ENCODE measurements at places on chromosomes 5 and 9.

DNA sequence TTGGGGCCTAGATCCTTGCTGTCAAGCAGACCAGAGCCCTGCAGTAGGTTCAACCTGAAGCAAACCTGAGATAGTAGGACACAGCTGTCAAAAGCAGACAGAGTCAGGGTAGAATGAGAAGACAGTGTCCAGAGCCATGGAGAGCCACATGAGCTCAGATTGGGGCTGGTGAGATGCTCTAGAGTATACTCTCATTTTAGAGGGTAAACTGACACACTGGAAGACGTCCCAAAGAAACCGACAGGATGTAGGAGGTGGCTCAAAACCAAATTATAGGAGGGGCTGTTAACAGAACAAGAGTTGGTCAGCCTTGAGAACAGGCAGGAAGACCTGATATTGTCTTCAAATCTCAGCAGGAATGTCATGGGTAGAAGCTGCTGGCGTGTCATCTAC, 11.5 kb downstream of the CCDC69 start:
- no peak for DNase-seq

- DNase-seq, result no peak
These were observed 165.0 kb downstream of the SMARCA2 start for GRCh38 chr9:2180154-2180553.

- DNase-seq, result no peak
These were observed 22.9 kb upstream of the TEX10 start for GRCh38 chr9:100375658-100376057.

DNA sequence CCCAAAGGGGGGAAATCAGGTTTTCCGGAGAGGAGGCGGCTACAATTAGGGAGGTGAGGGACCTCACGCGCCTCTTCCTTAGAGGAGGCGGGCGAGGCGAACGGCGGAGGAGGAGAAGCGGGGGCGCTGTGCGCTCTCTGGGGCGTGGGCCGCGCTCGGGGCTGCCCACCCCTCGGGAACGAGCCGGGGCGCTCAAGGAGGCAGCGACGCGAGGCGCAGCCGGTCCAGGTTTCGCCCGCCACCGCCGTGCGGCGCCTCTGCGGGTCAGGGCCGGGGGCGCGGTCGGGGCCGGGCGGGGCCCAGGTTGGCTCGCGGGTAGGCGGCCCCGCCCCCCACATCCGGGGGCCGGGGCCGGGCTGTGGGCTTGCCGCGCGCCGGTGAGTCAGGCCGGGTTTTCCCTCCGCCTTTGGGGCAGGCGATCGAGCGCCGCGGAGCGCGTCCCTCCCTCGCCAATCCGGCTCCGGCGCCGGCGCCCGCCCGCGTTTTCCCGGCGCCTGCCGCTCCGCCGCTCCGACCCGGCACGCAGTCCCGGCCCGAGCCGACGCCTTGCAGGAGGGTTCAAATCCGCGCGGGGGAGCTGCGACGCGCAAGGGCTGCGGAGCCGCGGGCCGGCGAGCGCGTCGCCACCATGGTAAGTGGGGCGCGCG, at the start of gene N4BP3:
TSS of gene N4BP3 (plus strand) at position 392 of the 647 bp plus-strand sequence. CDS start 6,052 bp downstream, outside the sequence.
- DNase-seq, result no peak

DNA sequence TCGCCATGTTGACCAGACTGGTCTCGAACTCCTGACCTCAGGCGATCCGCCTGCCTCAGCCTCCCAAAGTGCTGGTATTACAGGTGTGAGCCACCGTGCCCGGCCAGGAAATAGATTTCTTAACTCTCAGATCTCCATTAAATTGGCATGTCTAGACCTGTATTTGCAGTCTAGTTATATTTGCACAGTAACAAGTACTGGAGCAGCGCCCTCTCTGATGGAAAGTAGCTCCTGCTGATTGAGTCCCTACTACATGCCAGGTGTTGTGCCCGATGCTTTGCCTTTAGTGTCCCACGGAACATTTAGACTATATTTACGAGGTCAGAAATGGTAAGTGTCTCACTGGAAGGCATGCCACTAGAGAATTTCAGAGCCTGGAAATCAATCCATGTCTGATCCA, 15.8 kb upstream of the TMED9 start:
- no peak for DNase-seq

GRCh38 chr5:83145882-83146331, 68.6 kb downstream of the XRCC4 start:
- no peak for DNase-seq

DNA sequence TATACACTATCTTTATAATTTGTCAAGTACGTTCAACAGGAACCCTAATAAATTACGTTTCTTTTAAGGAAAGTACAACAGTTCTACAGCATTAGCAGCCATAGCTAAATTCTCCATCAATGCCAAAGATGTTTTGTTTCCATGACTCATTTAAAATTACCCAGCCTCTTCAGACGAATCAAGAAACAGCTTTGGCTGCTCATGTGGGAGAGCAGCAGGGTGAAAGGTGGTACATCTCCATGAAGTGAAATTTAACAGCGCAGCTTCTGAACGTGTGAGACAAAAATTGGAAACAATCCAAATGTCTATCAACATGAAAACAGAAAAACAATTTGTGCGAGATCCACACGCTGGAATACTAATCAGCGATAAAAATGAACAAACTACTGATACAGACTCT, 327.3 kb upstream of the CDH6 start:
- no peak for DNase-seq

DNA sequence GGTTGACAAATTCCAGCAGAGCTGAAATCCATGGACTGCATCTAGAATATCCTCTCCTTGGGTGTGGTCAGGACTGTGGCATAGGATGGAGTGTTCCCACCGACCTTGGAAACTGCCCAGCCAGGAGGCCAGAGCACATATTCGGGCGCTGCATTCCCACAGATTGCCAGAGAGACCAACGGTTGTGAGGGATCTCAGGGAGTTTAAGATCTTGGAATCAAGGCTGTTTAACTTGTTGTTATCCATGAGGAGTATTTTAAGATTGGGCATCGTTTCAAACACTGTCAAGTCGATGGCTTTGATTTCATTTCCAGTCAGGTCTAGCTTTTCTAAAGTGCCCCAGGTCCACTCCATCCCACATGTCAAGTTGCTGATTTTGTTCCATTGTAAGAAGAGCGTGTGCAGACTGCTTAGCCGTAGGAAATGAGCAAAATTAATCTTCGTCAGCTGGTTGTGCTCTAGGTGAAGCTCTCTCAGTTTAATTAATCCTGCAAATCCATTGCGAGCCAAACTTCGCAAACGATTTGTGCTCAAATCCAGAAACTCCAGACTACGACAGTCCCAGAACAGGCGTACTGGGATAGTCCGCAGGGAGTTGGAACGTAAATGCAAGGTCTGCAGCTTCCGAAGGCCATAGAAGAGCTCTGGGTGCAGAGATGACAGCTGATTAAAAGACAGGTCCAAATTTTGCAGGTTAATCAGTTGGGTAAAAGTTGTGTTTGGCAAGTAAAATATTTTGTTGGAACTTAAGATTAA, 1.5 kb downstream of the LRRTM2 start:
- DNase-seq, result no peak

- peak; percentile 84 for DNase-seq
These were observed 177.3 kb upstream of the FST start for GRCh38 chr5:53303105-53303504.
